EL (cell line): ENCODE measurements at places on chromosomes 13 and 19.
A peak's percentile ranks its signal among the peaks of the same experiment; 100 is the strongest.

DNA sequence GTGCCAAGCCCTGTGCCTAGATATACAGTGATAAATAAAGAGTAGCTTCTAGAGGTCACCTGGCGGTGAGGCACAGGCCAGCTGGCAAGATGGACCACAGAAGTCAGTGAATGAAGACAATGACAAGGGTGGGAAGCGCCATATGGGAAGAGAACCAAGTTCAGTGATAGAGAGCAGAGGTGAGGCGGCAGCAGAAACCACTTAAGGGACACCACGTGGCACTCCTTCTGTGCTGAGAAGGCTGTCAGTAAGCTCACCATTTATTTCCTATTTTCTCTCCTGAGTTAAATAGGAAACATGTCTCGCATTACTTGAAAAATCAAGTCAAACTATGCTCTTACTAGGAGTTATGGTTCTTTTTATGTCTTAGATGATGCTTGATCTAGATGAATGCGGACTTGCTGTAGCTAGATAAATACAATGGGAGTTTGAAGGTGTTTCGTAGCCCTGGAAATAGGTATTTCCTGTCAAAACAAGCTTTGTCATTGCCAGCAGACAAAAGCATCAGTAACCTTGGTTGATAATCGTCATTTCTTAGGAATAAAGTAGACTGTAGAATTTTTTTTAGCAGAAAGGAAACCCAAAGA, 17.8 kb downstream of the ALOX5AP start:
- DNase-seq, result no peak

- DNase-seq, result peak; percentile 54
Measured at GRCh38 chr13:98089246-98089645, 53.6 kb upstream of the FARP1 start.

DNA sequence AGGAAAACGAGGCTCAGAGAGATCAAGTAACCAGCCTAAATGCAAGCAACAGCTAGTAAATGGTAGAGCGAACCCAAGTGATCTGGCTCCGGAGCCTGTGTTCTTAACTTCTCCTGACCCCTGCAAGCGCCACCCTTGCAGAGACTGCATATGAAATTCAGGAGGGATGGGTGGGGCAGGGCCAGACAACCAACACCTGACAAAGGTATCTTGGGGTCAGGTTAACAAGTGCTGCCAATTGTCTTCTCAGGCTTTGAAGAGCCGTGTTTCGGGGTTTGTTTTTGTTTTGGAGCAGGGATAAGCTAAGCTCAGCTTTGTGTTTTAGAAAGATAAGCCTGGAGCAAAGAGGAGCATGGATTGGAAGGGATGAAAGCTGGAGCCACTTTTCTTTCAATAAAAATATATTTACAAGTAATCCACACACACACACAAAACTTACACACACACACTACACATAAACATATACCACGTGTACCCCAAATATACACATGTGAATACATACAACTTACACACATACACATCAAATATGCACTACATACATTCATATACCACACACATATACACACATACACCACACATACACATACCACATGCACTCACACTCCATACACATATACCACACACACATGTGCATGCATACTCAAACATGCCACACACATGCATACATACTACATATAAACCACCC, 722.0 kb downstream of the DIAPH3 start:
- no peak for DNase-seq

DNA sequence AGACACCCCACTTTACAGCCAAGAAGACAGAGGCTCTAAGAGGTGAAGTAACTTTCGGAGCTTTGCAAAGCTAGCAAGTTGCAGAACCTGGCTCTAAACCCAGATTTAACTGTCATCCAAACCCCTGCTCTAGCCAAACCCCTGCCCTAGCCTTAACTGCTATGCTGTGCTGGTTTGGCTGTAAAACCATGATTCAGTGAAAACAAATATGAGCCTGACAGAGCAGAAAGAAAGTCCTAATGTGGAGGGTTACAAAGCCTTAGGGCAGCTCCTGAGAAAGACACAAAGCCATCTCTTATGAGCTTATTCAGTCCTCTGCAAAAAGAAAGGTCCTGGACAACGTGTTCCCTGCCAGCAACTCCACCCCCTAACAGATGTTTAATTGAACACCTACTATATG, 172.8 kb downstream of the KATNAL1 start:
- DNase-seq, result no peak

DNA sequence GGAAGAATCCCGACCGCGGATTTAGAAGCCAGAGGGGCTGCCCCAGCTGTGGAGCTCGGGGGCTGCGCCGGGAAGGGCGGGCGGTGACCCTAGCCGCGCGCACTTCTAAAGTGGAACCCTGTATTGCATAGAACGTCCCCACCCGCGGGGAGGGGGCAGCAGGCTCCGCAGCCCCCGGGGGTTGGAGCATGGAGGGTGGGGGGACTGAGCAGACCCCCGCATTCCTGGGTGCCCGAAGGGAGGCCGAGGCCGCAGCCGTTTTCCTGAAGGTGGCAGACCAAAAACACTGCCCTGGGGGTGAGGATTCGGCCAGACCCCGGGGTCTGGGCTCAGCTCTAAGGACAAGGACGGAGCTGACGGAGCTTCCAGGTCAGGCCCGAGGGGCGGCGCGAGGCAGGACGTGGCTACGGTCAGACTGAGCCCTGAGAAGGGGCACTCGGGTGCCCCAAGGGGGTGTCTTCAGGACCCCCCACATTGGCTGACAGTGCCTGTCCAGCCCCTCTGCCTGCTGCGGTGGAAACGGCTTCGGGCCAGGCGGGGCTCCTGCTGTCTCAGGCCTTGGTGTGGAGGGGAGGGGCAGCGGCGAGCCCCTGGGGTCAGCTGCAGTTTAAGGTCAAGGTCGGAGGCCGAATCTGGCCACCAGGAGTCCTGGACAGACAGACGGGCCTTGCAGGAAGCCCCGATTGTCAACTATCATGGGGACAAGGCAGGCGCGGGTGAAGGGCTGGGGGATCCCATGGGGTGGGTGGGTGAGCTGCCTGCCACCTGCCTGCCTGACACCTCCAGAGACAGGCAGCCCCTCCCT, 12.6 kb downstream of the MKNK2 start:
- DNase-seq, result no peak

DNA sequence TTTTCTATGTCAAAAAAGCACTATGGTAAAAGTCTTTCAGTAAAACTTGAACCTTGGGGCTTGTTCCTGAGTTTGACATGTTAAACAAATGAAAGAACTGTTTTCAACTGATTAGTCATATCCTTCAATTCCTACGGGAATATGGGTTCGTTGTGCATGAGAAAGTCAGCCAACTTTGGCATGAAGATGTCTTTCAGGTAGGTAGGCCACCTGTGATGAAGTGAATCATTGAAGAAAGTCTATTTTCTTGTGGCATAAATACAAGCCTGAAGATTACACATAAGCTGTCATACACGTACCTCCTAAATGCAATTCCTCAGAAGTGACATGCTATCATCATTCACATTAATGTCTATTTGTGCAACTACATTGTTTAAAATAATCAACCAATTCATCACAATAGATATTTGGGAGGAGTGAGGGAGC, 513.0 kb downstream of the IRS2 start:
- DNase-seq, result peak; percentile 39

- peak; percentile 83 for DNase-seq
Measured at GRCh38 chr19:49157445-49158224, at the start of gene TRPM4. TRPM4 (plus strand) TSS chr19:49157792; CDS start chr19:49157867, 75 bp downstream.

- peak; percentile 95 for DNase-seq
Measured at GRCh38 chr19:48926909-48927308, 6.6 kb upstream of the DHDH start.

DNA sequence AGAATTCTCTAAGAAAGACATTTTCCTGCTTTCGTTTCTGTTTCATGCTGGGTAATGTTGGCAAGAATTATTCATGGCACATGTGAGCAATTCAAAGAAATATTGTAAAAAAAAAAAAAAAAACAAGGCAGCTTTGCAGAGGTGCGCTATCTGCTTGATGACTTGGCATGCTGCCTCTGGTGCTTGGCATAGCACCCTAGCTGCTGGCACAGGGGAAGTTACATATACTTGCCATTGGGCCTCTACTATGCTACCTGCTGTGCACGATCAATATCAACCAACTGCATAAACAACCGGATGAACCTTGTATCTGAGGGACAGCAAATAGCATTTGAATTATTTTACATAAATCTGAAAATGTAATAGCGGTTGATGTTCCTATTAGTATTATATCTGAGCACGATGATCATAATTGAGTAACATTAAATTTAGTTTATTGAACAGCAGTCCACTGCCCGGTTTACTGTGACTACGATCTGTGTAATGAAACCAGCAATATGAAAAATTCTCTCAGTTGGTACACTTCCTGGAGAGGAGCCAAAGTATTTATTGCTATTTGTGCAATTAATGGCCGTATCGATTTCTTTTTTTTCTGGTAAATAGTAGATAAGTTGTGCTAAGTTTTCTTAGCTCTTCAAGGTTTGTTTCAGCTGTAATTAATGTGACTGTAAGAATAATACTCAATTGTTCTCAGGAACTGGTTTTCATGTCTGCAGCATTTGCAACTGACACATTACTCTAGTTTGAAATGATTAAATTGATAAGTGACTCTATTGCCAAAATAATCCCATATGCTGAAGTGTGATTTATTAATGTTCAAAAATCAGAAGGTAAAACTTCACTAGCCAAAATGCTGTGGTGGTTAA, 717.3 kb downstream of the DACH1 start:
- DNase-seq, result no peak

DNA sequence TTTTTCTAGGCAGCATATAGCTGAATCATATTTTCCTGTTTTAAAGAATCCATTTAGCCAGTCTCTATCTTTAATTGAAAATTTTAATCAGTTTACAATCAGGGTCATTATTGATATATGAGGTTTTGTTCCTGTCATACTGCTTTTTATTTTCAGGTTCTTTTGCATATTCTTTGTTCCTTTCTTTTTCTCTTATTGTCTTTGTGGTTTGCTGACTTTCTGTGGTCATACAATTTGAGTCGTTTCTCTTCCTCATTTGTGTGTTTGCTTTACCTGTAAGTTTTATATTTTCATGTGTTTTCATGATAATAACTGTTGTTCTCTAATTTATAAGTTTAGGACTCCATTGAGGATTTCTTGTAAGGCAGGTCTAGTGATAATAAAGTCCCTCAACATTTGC, 812.6 kb downstream of the DACH1 start:
- DNase-seq, result no peak
